ENCODE measurements at places on chromosomes 7 and 10.

- no peak for DNase-seq
Measured at GRCh38 chr7:151018421-151019129, 5.7 kb downstream of the ATG9B start.

DNA sequence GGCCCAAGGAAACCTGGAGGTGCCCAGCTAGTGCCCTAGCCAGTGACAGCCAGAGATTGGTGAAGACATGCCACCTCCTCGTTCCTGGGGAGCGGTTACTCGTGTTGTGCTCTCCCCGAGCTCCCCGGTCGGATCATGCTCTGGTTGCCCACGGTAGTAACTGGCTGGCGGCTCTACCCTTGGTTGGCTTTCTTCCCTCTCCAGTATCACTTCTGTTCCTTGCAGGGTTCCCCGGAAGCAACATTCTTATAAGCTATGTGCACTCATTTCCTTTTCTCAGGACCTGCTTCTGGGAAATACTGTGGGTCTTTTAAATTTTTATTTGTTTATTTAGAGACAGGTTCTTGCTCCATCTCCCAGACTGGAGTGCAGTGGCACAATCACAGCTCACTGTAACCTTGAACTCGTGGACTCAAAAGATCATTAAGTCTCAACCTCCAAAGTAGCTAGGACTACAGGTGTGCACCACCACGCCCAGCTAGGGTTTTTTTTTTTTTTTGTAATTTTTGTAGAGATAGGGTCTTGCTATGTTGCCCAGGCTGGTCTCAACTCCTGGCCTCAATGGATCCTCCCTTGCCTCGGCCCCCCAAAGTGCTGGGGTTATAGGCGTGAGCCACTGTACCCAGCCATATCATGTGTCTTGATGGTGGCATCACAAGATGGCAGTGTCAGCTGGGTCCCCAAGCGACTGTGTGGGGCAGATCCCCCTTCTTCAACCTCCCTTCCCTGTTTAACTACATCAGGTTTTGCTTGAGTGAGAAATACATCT, 6.9 kb upstream of the CALHM1 start:
- no peak for DNase-seq

- DNase-seq: no peak
Measured at GRCh38 chr7:80563561-80564327, 51.9 kb upstream of the GNAT3 start.

DNA sequence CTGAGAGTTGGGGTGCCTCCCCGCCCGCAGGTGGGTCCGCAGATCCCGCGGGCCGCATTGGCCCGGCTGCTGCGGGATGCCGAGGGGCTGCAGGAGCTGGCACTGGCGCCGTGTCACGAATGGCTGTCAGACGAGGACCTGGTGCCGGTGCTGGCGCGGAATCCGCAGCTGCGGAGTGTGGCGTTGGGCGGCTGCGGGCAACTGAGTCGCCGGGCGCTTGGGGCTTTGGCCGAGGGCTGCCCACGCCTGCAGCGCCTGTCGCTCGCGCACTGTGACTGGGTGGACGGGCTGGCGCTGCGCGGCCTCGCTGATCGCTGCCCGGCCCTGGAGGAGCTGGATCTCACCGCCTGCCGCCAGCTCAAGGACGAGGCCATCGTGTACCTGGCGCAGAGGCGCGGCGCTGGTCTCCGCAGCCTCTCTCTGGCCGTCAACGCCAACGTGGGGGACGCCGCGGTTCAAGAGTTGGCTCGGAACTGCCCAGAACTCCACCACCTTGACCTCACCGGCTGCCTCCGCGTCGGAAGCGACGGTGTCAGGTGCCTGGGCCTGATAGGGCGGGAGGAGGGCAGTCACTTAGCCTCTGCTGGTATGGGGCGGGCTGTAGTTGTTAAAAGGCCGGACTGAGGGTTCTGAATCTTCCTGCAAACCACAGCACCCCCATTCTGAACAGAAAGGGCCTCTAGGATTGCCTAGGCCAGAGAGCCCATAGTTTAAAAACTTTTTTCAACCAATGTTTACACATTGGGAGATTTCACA, 1.3 kb downstream of the FBXL15 start:
- no peak for DNase-seq

DNA sequence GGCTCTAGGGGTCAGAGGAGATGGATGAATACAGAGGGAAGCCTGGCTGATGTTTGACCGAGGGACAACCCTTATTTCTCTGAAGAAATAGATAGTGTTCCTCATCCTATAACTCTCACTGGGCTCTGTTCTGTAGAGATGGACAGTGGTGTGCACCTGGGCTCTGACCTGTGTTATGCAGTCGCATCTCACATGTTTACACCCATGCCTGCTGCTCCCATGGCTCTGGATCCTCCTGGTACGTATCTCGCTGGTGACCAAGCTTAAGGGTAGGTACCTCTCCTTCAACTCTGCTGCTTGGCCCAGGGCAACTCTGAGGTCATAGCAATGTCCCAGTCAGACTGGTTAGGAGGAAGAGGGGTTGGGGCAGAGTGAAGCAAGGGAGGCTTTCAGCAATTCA, 42.8 kb downstream of the ADRA2A start:
- no peak for DNase-seq

- no peak for DNase-seq
Measured at GRCh38 chr7:127928852-127929251, 102.4 kb downstream of the LRRC4 start.

Measured in C1 segment of cervical spinal cord (tissue), 14 donors.